ENCODE measurements at places on chromosomes 5 and 9.

DNA sequence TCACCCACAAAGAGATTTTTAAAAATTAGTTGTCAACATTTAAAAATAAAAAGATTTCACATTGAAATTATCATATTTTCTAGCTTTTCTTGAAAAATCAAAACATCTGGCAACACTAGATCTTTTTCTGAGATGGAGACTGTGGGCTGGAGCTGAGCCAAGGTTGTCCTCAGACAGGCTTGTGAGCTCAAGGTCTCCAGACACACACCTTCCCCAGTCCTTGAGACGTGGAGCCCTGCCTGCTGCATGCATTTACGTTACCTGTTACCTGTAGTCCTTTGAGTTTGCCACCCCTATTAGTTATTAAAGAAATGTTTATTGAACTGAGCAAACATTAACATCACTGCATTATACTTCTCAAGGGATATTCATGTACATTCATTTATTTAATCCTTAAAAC lies 87.5 kb upstream of the TLE1 start:
- DNase-seq, result no peak

DNA sequence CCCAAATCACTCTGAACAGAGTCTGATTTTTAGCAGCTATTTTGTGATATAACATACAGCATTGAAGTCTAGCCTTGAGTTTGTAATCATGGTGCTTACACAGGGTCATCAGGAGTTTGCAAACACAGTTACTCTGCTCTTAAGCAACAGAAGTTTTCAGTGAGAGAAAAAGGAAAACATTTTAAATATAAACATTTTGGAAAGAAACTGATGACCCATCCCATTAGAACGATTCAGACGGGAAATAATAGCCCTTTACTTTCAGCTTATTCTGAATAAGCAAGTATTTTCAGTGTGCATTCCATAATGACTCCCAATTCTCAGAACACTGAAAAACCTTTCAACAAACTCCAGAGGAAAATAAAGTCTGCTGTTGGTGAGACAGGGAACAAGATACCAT lies 46.7 kb upstream of the TMC1 start:
- DNase-seq, result no peak

GRCh38 chr9:76516350-76516749 lies 57.4 kb downstream of the GCNT1 start:
- DNase-seq, result no peak

- no peak for DNase-seq
These were observed 13.6 kb upstream of the SPARC start for GRCh38 chr5:151700296-151700695.

DNA sequence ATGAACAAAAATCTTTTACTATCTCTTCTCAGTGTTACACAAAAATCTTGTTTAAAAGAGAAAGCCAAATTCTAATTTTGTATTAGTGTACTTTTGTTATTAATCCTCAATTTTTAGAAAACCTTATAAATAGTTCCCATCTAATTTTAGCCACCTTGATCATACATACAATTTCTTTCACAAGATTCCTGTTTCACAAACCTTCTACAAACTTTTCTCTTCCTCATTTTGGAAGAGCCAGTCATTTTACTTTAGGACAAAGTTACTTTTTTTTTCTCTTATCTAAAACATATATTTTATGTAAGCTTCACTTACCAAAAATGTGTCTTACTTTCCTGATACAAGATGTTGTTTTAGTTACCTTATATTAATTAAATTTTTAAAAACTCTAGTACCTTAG lies 161.3 kb downstream of the YIPF5 start:
- no peak for DNase-seq

DNA sequence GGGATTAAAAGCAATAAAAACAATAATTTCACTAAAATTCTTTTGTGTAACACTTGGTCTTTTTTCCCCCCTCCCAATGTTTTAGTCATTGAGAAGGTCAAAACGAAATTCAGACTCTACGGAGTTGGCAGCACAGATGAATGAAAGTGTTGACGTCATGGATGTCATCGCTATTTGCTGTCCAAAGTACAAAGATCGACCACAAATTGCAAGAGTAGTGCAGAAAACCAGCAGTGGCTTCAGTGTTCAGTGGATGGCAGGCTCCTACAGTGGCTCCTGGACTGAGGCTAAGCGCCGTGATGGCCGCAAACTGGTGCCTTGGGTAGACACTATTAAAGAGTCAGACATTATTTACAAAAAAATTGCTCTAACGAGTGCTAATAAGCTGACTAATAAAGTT lies 184.7 kb downstream of the CPLANE1 start:
- no peak for DNase-seq

GRCh38 chr5:68657055-68657961 lies 436.5 kb upstream of the SLC30A5 start:
- no peak for DNase-seq

- no peak for DNase-seq
These were observed 11.1 kb downstream of the OLFM1 start for GRCh38 chr9:135098400-135099105.

Data from GM12892 (cell line).